Cardiac muscle cell (in vitro differentiated cells and primary cell): ENCODE measurements at places on chromosomes 11 and 22. TPM values are rescaled to one million over a fixed set of nuclear protein-coding genes. Genes with fewer than 3 reads are reported as not detected.

DNA sequence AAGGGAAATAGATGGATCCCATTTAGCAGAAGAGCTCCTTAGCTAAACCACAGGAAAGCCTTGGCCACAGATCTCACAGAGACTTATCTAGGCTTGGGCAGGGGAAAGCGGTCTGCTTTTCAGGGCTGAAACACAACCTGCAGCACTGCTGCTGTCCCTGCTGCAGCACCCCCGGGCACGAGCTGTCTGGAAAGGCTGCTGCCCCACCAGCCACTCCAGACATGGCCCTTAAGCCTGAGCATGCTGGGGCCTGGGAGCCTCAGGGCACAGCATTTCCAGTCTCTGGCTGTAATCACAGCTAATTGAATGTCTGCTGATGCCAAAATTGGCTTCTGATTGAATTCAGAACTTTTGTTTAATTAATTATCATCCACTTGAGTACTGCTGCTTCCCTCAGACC is 115.0 kb downstream of the TMPRSS5 start:
- H3K36me3 ChIP-seq, result no peaks in the 10 kb centered on the region
- no peak overlapping the region for H3K4me3 ChIP-seq
- no peaks in the 10 kb centered on the region for H3K27me3 ChIP-seq
- no peaks in the 10 kb centered on the region for H3K4me1 ChIP-seq

The OR10A2 gene
- polyA plus RNA-seq, result 0.26 TPM in 1 of 2 replicates, not detected in the other

GRCh38 chr22:17913801-17914347 is 110.5 kb downstream of the MICAL3 start:
- H3K27me3 ChIP-seq, result no peaks in the 10 kb centered on the region
- peaks cover 92% of the 10 kb centered on the region for H3K4me1 ChIP-seq
- no peaks in the 10 kb centered on the region for H3K36me3 ChIP-seq
- H3K27ac ChIP-seq, result peak overlapping the region; percentile 97
- H3K4me3 ChIP-seq, result no peak overlapping the region

The C11orf54 gene
- polyA plus RNA-seq, result 23.5 and 34.3 TPM in 2 replicates

- DNase-seq, result no peak
- no peaks in the 10 kb centered on the region for H3K36me3 ChIP-seq
- H3K27ac ChIP-seq, result no peak overlapping the region
- H3K27me3 ChIP-seq, result no peaks in the 10 kb centered on the region
These were observed 6.3 kb downstream of the PRDM10 start for GRCh38 chr11:129996113-129996870.

GRCh38 chr11:129148487-129148886 is 43.6 kb downstream of the ARHGAP32 start:
- no peaks in the 10 kb centered on the region for H3K27me3 ChIP-seq
- DNase-seq, result no peak
- no peaks in the 10 kb centered on the region for H3K36me3 ChIP-seq

The TSSK2 gene
- polyA plus RNA-seq, result not detected in 2 replicates

- H3K4me1 ChIP-seq, result peaks cover 5% of the 10 kb centered on the region
- no peak within 1 kb of the TSS for H3K4me3 ChIP-seq
- DNase-seq, result peak; percentile 95
- H3K27me3 ChIP-seq, result no peaks in the 10 kb centered on the region
- no peaks in the 10 kb centered on the region for H3K36me3 ChIP-seq
These were observed at the start of gene HTR3A for GRCh38 chr11:113974741-113975470. HTR3A (plus strand) TSS chr11:113975108; CDS start chr11:113975326, 218 bp downstream.

The MMP27 gene
- not detected in 2 replicates for polyA plus RNA-seq

The MIOX gene
- not detected in 2 replicates for polyA plus RNA-seq

GRCh38 chr11:128757235-128757711 is 63.4 kb downstream of the FLI1 start:
- no peak overlapping the region for H3K4me3 ChIP-seq
- H3K4me1 ChIP-seq, result no peaks in the 10 kb centered on the region
- H3K27ac ChIP-seq, result no peak overlapping the region
- H3K27me3 ChIP-seq, result peaks cover 40% of the 10 kb centered on the region
- DNase-seq, result no peak

The HEPN1 gene
- not detected in 2 replicates for polyA plus RNA-seq

- no peak for DNase-seq
- H3K4me1 ChIP-seq, result no peaks in the 10 kb centered on the region
- no peak overlapping the region for H3K4me3 ChIP-seq
- H3K27me3 ChIP-seq, result no peaks in the 10 kb centered on the region
These were observed 32.0 kb upstream of the ANO1 start for GRCh38 chr11:70046089-70046488.

GRCh38 chr11:7281079-7281478 is 29.4 kb downstream of the SYT9 start:
- H3K4me1 ChIP-seq, result no peaks in the 10 kb centered on the region
- H3K27ac ChIP-seq, result no peak overlapping the region
- no peak overlapping the region for H3K4me3 ChIP-seq

GRCh38 chr11:64872790-64873488 is 5.5 kb downstream of the EHD1 start:
- H3K4me3 ChIP-seq, result no peak overlapping the region
- no peak for DNase-seq
- H3K27ac ChIP-seq, result peak overlapping the region; percentile 97
- no peaks in the 10 kb centered on the region for H3K27me3 ChIP-seq
- H3K4me1 ChIP-seq, result peaks cover 72% of the 10 kb centered on the region

GRCh38 chr22:43889201-43889859 is 2.5 kb downstream of the PNPLA5 start:
- peaks cover 2% of the 10 kb centered on the region for H3K4me1 ChIP-seq
- no peak overlapping the region for H3K4me3 ChIP-seq
- no peaks in the 10 kb centered on the region for H3K36me3 ChIP-seq
- no peak overlapping the region for H3K27ac ChIP-seq

The KRTAP5-7 gene
- polyA plus RNA-seq, result 0.12 TPM in 1 of 2 replicates, not detected in the other

DNA sequence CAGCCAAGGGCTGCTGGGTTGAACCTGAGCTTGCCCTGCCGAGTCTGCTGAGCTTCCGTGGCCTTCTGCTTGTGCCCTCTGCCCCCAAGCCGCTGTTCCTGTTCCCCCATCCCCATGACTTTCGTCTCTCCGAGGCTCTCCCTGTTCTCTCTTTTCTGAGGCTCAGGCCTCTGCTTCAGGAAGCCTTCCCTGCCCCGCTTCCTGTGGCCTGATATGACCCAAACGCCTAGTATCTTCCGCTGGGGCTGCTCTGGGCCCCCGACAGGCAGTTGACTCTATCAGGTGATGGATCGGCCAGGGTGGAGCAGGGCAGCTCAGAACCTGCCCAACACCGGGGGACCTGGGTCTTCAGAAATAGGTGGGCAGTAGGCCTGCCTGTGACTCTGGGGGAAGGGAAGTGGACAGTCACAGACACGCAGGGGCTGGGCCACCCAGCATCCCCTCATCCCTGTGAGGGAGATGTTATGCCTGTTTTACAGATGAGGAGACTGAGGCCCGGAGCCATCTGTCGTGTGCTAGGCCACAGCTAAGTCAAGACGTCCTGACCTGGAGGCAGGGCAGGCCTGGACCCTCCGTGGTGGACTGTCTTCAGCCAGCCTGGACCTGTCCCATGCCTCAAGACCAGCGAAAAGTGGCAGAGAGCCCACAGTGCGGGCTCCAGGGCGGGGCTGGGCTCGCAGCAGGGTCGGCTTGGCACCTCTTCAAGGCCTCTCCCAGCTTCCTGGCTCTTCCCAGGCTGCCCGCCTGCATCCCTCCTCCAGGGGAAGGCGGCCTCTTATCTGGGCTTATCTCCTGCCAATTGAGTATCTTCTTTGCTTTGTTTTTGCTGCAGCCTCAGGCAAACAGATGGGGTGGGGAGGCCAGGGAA is 16.2 kb downstream of the BAD start:
- DNase-seq, result no peak
- peaks cover 8% of the 10 kb centered on the region for H3K4me1 ChIP-seq
- H3K27me3 ChIP-seq, result no peaks in the 10 kb centered on the region
- peak overlapping the region; percentile 89 for H3K27ac ChIP-seq

The CTNND1 gene
- polyA plus RNA-seq, result 95.4 and 125 TPM in 2 replicates

The SLC17A6 gene
- polyA plus RNA-seq, result 0.11 TPM in 1 of 2 replicates, not detected in the other

DNA sequence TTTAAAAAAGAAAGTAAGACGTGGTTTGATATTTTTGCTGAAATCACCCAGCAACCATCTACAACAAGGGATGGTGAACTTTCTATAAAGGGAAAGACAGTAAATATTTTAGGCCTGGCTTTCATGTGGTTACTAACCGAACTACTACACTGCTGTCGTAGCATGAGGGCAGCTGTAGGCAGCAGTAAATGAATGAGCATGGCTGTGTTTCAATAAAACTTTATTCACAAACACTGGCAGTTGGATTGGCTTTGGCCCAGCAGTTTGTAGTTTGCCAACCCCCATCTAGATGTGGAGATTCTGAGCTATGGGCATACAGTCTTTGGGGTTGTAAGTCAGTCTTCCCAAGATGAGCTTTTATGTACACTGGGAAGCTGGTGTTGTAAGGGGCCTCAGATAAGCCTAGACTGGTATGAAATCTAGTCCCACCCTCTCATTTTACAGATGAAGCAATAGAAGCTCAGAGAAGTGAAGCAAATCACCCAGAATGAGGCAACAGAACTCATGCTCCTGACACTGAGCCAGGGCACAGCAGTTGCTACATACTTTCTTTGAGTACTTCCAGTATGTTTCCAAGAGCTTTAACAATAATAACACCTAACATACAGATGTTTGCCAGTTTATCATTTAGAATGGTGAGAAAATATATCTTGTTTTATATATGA is 204.4 kb downstream of the ADAMTS15 start:
- H3K27me3 ChIP-seq, result no peaks in the 10 kb centered on the region
- H3K27ac ChIP-seq, result no peak overlapping the region
- no peaks in the 10 kb centered on the region for H3K36me3 ChIP-seq
- peak; percentile 98 for DNase-seq
- no peak overlapping the region for H3K4me3 ChIP-seq

The TRIM3 gene
- polyA plus RNA-seq, result 21.5 and 21.9 TPM in 2 replicates

- no peak overlapping the region for H3K4me3 ChIP-seq
- H3K27ac ChIP-seq, result no peak overlapping the region
- peaks cover 40% of the 10 kb centered on the region for H3K4me1 ChIP-seq
- H3K36me3 ChIP-seq, result no peaks in the 10 kb centered on the region
- no peak for DNase-seq
These were observed 302.1 kb downstream of the CADM1 start for GRCh38 chr11:115202074-115202473.

DNA sequence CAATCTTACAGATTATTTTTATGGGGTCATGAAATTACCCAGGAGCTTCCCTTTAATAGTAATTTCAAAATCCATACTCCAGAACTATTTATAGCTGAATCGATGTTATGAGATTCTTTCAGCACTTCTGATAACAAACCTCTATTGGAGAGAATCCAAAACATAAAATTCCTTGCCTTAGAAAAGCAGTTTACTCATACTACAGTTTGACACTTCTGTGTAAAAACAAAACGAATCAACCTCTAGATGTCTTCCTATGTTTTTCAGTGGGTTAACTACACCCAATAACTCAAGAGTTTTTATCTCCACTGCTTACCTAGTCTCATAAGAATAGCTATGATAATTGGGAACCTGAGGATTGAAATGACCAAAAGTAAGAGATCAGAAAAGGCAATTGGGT is 35.6 kb downstream of the KIF18A start:
- H3K4me1 ChIP-seq, result peaks cover 17% of the 10 kb centered on the region
- no peak overlapping the region for H3K4me3 ChIP-seq
- peaks cover 2% of the 10 kb centered on the region for H3K36me3 ChIP-seq
- peak; percentile 68 for DNase-seq

DNA sequence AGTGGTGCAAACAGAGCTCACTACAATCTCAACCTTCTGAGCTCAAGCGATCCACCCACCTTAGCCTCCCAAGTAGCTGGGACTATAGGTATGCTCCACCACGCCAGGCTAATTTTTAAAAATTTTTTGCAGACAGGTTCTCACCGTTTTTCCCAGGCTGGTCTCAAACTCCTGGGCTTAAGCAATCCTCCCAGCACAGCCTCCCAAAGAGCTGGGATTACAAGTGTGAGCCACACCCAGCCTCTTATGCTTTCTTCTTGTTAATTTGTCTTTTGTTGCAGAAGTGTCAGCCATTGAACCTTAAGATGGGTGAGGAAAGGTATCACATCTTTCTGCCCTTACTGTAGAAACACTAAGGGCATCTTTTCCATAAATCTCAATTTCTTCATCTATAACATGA is 34.9 kb downstream of the DENND5A start:
- no peaks in the 10 kb centered on the region for H3K27me3 ChIP-seq
- H3K27ac ChIP-seq, result no peak overlapping the region
- no peak for DNase-seq
- no peak overlapping the region for H3K4me3 ChIP-seq
- H3K36me3 ChIP-seq, result peaks cover 3% of the 10 kb centered on the region
- H3K4me1 ChIP-seq, result peaks cover 15% of the 10 kb centered on the region

DNA sequence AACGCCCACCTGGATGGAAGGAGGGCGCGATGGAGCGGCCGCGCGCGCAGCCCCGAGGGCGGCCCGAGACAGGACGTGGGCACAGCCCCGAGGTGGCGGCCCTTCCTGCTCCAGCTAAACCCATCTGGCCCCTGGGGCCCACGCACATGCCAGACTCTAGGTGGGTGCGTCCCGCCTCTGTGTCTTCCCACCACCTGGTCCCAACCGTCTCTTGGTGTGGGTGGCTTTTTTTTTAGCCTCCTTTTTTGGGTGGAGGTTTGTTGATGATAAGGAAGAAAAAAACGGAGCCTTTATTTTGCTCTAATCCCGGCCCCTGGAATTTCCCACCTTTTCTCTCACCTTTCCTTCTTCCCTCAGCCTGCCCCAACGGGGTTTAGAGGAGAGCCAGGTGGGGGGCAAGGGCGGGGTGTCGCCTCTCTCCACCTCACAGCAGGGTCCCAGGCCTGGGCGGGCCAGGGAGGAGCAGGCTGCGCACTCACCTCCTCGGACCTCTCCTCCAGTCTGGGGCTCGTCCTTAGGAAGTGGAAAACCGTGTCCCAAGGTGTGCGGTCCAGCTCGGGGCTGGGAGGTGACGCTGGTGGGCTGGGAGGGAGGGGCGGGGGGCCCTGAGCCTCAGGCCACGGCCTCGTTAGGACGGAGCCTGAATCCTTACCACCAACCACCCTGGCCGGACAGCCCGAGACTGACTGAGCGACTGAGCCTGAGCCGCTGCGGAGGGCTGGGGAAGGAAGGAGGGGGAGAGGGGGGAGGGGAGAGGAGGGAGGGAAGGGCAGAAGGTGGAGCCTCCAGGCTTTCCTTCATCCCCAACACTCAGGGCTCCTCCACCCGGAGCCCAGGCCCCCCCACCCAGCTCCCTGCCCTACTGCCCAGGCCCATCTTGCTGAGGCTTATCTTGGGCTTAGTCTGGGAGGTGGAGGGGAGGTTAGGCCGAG is at the start of gene SOX10:
SOX10 (minus strand) TSS at position 696 of the 932 bp plus-strand sequence. CDS start 771 bp downstream, outside the sequence.
- H3K4me1 ChIP-seq, result no peaks in the 10 kb centered on the region
- no peak for DNase-seq
- H3K36me3 ChIP-seq, result no peaks in the 10 kb centered on the region
- H3K27ac ChIP-seq, result no peak within 1 kb of the TSS

The DSCAML1 gene
- polyA plus RNA-seq, result 0.99 TPM in 1 of 2 replicates, not detected in the other

GRCh38 chr11:41281131-41281742 is 178.2 kb downstream of the LRRC4C start:
- peaks cover 10% of the 10 kb centered on the region for H3K4me1 ChIP-seq
- DNase-seq, result peak; percentile 11
- no peaks in the 10 kb centered on the region for H3K36me3 ChIP-seq
- H3K27me3 ChIP-seq, result no peaks in the 10 kb centered on the region

- H3K36me3 ChIP-seq, result no peaks in the 10 kb centered on the region
- H3K27me3 ChIP-seq, result no peaks in the 10 kb centered on the region
- peak overlapping the region; percentile 45 for H3K27ac ChIP-seq
- H3K4me3 ChIP-seq, result no peak overlapping the region
These were observed 52.0 kb downstream of the ARFGAP2 start for GRCh38 chr11:47124675-47125074.
